CD8-positive, alpha-beta memory T cell (primary cell): ENCODE measurements at places on chromosomes 5 and 9. TPM values are rescaled to one million over a fixed set of nuclear protein-coding genes. Genes with fewer than 3 reads are reported as not detected.

The MAMDC2 gene
- total RNA-seq = not detected

DNA sequence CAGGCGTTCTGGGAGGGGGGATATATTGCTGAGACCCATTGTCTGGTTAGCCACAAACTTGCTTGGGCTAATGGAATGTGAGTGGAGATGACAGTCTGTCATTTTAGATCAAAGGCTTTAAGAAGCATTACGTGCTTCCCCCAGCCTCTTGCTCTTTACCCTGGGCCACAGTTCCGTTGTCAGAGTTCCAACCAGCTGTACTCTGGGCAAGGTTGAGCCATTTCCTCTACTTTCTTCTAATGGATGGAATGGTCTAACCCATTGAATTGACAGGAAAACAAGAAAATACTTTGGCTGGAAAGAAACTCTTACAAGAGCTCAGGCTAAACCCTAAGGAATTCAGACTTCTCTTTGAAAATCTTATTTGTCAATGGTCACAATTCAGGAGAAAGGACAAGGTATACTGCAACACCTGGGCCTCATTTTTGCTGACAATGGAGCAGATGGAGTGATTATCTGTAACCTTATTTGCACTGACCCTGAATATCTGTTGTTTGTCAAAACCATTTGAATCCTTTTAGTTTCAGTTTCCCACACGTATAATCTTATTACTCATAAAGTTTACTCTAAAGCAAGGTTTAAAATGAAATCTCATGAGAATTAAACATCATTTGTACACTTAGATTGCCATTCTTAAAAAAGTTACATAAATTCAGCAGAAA, 231.4 kb downstream of the PDE4D start:
- no peaks in the 10 kb centered on the region for H3K4me1 ChIP-seq
- H3K27ac ChIP-seq = no peak overlapping the region
- H3K36me3 ChIP-seq = no peaks in the 10 kb centered on the region
- H3K4me3 ChIP-seq = no peak overlapping the region

DNA sequence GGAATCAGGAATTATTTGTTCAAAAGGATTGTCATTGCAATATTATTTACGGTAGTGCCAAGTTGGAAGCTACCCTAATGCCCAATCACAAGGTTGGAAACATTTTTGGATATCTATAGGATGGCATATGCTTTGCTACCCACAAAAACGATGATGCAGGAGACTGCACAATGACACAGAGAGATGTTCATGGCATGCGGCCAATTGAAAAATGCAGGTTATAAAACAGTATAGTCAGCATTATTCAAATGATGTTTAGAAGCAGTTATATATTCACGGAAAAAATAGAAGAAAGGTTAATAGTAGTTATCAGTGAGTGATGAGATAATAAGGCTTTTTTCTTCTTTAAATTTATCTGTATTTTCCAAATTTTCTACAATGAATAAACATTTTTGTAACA, 5.9 kb upstream of the ACSL6 start:
- H3K27ac ChIP-seq = no peak overlapping the region
- no peaks in the 10 kb centered on the region for H3K36me3 ChIP-seq
- DNase-seq = no peak
- H3K4me1 ChIP-seq = peaks cover 37% of the 10 kb centered on the region

DNA sequence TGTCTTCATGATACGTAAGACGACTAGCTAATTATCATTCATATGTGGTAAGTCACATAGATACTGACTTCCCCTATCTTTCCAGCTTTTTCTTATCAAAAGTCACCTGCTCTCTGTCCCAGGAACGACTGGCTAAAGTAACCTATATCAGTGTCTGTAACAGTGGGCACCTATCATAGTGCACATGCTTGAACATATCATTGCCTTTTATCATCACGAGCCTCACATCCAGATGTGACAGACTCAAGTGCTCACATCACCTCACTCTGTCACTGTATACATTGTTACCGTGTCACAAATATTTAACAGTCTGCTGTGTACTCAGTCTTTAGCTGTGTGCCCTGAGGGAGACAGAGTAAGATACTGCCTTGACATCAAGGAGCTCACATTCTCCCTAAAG, 125.4 kb upstream of the CCDC152 start:
- H3K27ac ChIP-seq = no peak overlapping the region
- H3K4me3 ChIP-seq = no peak overlapping the region
- no peaks in the 10 kb centered on the region for H3K36me3 ChIP-seq
- peaks cover 4% of the 10 kb centered on the region for H3K27me3 ChIP-seq
- DNase-seq = no peak
